ELF-1 (cell line): ENCODE measurements at places on chromosomes 16 and 17.

DNA sequence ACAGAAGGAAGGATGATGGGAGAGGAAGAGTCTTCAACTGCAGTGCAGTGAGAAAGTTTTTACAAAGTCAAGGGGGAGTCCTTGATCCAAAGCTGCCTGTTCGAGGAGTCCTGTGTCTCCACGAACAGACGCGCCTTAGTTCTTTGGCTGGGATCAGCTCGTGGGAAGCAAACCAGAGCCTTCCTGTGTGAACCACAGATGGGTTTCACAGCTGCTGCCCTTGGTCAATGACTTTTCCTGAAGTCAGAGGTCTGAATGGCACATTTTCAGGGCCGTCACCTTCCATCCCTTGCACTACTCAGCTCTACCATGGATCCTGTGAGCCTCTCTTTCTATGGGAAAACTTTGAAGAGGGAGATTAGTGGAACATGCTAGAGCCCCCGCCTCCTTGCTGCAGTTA, 4.2 kb upstream of the SBK1 start:
- DNase-seq: no peak

DNA sequence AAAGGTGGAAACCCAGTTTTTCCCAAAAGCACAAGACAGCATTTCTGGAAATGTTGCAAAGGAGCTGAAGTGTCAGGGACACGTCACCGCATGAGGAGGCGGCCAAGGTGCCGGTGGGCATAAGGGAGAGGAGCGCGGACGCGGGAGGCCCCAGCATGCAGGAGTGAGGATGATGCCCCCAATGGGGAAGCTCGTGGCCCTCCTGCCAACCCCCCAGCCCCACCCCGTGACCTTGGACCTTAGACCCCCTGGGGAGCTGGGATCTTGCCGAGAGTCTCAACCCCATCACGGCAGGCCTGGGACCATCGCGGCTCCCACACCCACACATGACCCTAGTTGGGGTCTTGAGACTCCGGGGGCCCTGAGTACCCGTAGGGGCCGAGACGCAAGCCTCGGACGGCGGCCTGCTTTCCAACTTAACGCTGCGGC, 119.4 kb upstream of the METRNL start:
- DNase-seq: no peak

GRCh38 chr16:85153046-85153445, 40.8 kb upstream of the CIBAR2 start:
- no peak for DNase-seq

DNA sequence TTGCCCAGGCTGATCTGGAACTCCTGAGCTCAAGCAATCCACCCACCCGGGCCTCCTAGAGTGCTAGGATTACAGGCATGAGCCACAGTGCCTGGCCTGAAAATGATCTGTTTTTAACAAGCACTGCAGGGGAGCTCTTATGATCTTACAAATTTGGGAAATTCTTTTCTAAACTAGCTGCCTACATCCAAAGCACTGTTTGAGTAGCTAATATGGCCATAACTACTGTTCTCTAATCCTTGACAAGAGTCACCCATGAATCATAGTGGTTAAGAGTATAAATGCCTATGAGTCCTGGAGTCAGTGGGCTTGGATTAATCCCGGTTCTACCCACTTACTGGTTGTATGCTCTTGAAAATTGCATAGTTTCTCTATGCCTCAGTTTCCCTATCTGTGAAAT, 1.4 kb upstream of the CPPED1 start:
- DNase-seq: no peak

GRCh38 chr17:29905879-29906167, 24.2 kb downstream of the SSH2 start:
- no peak for DNase-seq

GRCh38 chr16:56931271-56931891, 561 bp upstream of the HERPUD1 start:
- DNase-seq: peak; percentile 37

DNA sequence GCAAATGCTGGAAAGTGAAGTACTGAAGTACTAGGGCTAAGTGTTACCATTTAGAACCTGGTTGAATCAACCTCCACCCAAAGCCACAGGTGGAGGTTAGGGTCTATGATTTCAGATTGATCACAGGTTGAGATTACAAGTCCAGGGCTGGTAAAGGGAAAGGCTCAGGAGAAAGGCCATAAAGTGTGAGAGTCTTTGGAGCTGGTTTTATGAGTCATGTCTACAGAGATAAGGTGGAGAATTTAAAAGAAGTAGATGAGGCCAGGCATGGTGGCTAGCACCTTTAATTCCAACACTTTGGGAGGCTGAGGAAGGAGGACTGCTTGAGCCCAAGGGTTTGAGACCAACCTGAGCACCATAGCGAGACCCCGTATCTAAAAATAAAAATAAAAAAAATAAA, 221.7 kb upstream of the CDH11 start:
- no peak for DNase-seq

DNA sequence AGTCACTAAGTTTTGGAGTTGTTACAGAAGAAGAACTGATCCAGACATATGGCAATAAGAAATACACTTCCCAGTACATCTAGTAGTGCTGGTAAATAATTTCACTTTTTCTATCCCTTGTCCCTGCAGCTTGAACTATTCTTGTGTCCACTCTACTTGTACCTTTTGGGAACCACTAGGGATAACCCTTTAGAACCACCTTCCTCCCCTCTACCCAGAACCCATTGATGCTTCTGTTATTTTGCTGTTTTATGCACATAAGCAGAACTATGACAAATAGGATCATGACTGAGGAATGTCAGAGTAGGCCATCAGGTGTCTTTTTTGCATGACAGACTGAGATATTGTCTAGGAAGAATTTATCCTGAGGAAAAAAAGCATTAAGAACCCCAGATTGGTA, 125.1 kb downstream of the BRIP1 start:
- no peak for DNase-seq

- no peak for DNase-seq
These were observed 2.3 kb downstream of the PHAF1 start for GRCh38 chr16:67111951-67112444.

GRCh38 chr16:12573730-12574383, 229.8 kb downstream of the CPPED1 start:
- peak; percentile 81 for DNase-seq

DNA sequence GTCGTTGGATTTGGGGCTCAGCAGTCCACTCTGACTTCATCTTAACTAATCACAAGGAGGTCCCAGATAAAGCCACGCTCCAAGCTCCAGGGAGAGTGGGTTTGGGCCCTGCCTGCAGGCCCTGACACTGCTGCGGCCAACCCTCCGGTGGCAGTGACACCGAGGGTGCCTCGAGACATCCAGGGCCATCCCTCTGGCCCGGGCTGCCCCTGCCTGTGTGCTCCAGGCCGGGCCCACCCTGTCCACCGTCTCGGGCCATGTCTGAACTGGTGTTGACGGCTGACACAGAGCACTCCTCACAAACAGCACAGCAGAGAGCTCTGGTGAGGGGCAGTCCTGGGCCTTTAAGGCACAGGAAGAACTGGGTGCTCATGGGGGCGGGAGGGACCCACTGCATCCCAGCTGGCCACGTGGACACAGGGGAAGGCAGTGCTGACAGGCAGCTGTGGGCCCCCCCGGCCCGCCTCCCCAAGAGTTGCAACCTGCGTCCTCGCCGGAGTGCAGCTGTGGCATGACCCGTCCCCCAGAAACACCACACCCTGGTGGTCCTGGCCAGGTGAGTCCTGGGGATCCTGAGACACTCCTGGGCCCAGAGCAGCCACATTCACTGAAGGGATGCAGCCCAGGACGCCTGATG, 80.0 kb downstream of the LMF1 start:
- DNase-seq: no peak

DNA sequence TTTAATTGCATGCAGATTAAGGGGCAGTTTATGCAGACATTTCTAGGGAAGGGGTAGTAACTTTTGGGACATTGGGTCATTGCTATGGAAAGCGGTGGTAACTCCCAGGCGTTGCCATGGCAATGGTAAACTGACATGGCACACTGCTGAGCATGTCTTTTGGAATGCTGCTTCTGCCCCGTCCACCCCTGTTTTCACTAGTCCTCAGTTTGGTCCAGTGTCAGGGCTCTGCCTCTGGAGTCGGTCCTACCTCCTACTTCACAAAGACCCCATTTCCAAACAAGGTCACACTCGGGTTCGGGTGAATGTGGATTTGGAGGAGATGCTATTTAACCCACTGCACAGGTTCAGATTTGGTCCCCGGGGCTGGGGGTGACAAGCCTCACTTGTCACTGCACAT, 2.9 kb downstream of the IL34 start:
- DNase-seq: no peak

- no peak for DNase-seq
These were observed 5.1 kb downstream of the KRT31 start for GRCh38 chr17:41392278-41392677.
